Type B pancreatic cell (in vitro differentiated cells): ENCODE measurements at places on chromosomes 3 and 15.

GRCh38 chr3:159877924-159878323 lies 110.7 kb upstream of the IL12A start:
- no peak for DNase-seq

- DNase-seq, result no peak
Observed at GRCh38 chr15:51931638-51932037, 39.9 kb downstream of the LEO1 start.

GRCh38 chr3:21587894-21588293 lies 163.1 kb downstream of the ZNF385D start:
- DNase-seq, result no peak

DNA sequence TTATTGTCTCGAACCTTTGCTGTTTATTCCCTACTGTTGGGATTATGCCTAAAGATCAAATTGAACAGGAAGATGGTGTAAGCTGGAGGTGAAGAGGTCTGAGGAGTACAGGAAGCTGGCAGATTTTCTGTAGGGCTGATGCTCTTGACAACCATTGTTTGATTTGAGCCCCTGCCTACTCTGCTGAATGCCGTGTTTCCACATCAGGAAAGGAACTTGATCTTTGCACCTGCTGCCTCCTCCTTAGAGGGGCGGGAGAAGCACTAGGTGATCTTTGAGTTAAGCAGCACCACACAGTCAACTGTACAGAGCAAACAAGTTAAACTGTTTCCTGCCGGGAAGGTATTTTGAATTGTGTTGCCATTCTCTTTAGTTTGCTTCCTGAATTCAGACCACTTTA lies 364.6 kb upstream of the EPHA6 start:
- DNase-seq, result no peak

GRCh38 chr3:14433106-14433505 lies 30.7 kb downstream of the SLC6A6 start:
- DNase-seq, result no peak

GRCh38 chr15:25742776-25743547 lies 120.2 kb downstream of the ATP10A start:
- DNase-seq, result no peak

GRCh38 chr3:13379201-13379830 lies 40.8 kb downstream of the NUP210 start:
- DNase-seq, result no peak

- DNase-seq, result no peak
Observed at GRCh38 chr15:79408041-79408440, 24.1 kb upstream of the MINAR1 start.

DNA sequence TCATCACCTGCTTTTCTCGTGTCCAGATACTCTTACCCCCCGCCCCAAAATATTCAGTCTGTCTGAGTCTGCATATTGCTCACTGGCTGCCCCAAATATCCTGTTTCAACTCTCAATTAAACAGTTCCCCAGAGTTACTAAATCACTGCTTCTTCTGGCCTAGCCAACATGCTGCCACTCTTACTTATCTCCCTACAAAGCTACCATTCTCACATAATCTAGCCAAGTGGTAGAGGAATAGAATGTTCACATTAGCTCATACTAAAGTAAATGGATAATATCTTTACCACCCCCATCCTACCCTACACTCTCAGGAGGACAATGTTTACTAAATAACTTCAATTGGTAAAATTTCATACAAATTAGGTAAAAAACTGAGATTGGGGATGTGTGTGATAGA lies 77.8 kb downstream of the NR1I2 start:
- no peak for DNase-seq
